ENCODE measurements at places on chromosomes 7 and 10.

DNA sequence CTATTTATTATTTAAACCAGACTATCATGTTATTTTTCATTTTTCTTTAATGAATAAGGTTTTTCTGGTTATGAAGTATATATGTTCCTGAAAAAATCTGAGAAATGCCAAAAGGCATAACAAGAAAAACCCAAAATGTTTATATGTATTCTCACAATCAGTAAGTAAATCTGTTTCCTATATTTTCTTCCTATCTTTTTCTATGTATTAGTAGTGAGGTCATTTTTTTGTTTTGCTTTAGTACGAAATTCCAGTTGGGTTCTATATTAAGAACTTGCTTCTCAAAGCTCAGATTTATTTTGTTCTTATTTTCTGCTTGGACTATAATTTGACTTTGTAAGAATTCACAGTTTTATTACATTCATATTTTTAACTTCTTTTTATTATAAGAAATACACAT, 287.5 kb upstream of the NFE2L3 start:
- DNase-seq: no peak

DNA sequence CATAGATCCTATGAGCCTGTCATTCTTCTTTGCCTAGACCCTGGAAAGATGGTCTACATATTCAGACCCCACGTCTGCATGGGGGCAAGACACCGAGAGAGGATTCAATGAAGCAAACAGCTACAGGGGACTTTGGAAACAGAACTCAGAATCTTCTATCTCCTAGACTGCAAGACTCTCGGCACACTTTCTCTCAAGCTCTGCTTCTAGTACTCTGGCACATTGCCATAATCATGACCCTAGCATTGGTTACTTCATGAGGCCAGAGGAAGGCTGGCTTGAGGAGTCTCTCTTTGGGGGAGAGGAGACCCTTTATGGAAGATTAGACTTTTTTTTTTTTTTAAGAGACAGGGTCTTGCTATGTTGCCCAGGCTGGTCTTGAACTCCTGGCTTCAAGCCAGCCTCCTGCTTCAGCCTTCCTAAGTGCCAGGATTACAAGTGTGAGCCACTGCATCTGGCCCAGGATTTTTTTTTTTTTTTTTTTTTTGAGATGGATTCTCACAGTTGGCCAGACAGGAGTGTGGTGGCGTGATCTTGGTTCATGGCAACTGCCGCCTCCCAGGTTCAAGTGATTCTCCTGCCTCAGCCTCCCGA, 20.7 kb downstream of the CCDC3 start:
- DNase-seq: no peak

GRCh38 chr10:71316786-71317160, 2.3 kb upstream of the SLC29A3 start:
- no peak for DNase-seq

DNA sequence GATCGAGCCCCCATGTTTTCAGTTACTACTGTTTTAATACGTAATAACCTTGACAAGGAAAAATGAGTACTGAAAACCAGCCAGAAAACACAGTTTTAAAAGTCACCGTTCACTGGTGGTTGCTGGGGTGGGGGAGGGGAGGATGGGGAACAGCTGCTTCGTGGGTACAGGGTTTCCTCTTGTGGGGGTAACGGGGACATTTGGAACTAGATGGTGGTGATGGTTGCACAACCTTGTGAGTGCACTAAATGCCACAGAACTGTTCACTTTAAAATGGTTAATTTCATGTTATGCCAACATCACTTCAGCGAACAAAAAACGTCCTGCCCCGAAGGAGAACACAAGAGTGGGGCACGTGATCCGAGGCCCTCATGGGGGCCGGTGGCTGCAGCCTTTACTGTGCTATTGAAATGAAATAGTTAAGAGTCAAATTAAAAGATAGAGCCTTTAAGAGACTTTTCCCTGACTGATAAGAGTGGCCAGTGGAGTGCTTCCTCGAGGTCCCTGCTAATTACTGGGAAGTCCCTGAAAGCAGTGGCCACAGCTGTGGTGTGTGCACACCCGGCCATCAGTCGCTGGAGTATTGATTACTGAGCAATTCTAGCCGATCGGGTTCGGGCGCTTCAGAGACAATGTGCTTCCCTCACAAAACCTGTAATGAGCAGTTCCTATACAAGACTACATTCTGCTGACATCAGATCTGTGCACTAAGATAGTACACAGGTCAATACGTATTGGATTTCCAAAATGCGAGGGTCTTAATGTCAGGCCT, 80.3 kb downstream of the EBF3 start:
- DNase-seq: no peak

DNA sequence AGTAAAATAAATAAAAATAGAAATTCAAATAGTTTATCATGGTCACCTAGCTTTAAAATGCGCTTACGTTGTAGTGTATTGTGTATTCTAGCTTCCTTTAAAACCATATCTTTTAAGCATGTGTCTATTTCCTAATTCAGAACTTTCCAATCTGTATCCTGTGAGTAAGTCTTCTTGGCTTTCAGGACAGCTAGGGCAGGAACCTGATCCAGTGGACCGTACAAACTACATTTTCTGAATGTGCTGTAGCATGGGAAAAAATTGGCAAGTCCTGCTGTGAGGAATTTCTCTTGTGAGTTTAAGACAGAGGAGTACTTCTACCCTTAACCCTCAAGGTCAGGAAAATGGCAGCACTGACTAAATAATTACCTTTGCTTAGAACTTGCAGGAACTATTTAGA, 12.1 kb downstream of the OPN1SW start:
- DNase-seq: no peak

Data from effector memory CD8-positive, alpha-beta T cell (primary cell).